Thymus (tissue), 14 donors: ENCODE measurements at places on chromosomes 13 and 19. TPM values are rescaled to one million over a fixed set of nuclear protein-coding genes. Genes with fewer than 3 reads are reported as not detected.
A peak's percentile ranks its signal among the peaks of the same experiment; 100 is the strongest.

GRCh38 chr19:56949626-56950025 is 109.1 kb upstream of the PEG3 start:
- H3K4me3 ChIP-seq = no peak overlapping the region
- H3K27ac ChIP-seq = no peak overlapping the region

GRCh38 chr19:18486746-18487145 is 35.1 kb downstream of the ELL start:
- H3K4me1 ChIP-seq = no peaks in the 10 kb centered on the region
- H3K27ac ChIP-seq = peak overlapping the region; percentile 21
- H3K4me3 ChIP-seq = no peak overlapping the region
- DNase-seq = no peak
- peaks cover under 1% of the 10 kb centered on the region for H3K36me3 ChIP-seq
- H3K27me3 ChIP-seq = no peaks in the 10 kb centered on the region

DNA sequence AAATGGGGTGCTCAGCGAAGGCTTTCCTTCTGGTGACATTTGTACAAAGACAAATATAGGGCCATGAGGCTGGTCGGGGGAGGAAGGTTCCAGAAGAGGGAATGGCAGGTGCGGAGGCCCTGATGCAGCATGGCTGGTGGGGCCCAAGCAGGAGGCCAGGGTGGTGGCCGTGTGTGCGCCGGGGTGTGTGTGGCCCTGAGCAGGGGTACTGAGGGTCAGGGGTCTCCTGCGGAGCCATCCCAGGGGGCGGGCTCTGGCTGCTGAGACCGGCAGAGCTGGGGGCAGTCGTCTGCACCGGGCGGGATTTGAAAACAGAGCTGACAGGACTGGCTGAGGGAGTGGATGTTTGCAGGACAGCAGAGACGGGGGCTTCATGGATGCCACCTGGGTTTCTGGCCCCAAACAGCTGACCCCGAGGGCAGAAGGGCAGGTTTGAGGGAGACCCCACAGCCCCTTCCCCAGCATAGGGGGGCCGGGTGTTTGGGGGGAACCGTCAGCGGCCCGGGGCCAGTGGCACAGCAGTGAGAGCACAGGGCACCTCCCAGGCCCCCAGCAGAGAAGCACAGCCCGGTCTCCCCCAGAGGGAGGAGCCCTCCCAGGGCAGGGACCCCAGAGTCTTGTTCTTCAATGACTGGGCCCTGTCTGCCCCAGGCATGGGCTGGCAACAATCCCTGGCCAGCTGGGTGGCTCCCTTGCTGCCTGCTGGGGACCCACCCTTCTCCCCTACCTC is 11.4 kb downstream of the PIAS4 start:
- no peaks in the 10 kb centered on the region for H3K27me3 ChIP-seq
- no peak for DNase-seq
- H3K4me1 ChIP-seq = no peaks in the 10 kb centered on the region
- H3K27ac ChIP-seq = no peak overlapping the region
- peaks cover 62% of the 10 kb centered on the region for H3K36me3 ChIP-seq

DNA sequence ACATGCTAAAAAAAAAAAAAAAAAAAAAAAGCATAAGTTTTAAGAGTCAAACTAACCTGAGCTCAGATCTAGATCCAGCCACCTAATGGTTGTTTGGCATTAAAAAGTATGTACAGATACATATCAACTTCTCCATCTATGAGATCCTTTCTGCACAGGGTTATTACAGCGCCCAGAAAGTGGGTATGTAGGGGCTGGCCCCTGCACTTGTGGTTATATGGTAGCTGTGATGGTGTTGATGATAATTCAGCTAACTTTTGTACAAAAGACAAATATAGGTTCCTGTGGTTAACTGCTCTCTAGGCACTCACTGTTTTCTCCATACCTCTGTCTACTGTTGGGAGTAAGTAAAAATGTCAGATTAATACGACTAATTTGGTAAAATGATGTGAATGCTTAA is 81.7 kb downstream of the TNFRSF19 start:
- no peaks in the 10 kb centered on the region for H3K27me3 ChIP-seq
- peaks cover 16% of the 10 kb centered on the region for H3K4me1 ChIP-seq
- no peak overlapping the region for H3K4me3 ChIP-seq
- no peak overlapping the region for H3K27ac ChIP-seq

- no peak overlapping the region for H3K4me3 ChIP-seq
- H3K27me3 ChIP-seq = no peaks in the 10 kb centered on the region
- H3K4me1 ChIP-seq = no peaks in the 10 kb centered on the region
- DNase-seq = no peak
- H3K27ac ChIP-seq = no peak overlapping the region
- H3K36me3 ChIP-seq = no peaks in the 10 kb centered on the region
These were observed 66.3 kb downstream of the LMO7 start for GRCh38 chr13:75702476-75702875.

DNA sequence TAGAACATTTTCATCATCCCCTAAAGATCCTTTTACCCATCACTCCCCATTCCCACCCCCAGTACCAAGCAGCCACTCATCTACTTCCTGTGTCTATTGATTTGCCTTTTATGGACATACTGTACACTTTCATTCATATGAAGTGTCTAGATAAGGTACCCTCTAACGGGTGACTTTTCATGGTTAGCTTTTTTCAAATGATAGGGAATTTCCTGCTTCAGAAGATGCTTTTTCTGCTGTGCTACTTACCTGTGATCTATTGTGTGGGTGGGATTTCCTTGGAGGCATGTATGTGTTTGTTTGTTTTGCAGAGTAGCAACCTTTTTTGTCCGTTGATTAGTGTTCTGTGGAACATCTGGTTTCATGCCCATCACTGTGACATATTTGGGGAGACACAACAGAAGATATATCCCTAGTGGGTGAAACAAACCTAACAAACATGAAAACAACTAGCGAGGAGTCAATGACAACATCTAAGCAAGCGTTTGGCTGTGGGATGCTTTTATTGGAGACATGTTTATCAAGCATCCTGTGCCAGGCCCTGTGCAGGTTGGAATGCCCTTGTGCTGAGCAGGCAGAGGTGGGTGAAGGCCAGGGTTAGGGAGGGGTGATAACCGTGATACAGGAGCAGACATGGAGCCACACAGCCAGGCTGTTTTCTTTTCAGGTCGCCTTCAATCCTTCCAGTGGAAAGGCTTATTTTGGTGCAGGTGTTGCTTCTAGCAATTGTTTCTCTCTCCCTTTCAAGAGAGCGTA is 17.6 kb downstream of the SPINT2 start:
- H3K4me1 ChIP-seq = peaks cover 12% of the 10 kb centered on the region
- H3K27ac ChIP-seq = peak overlapping the region; percentile 57

Gene CPT1C
- total RNA-seq = 0.61 TPM

Gene RASGRP4
- 1.1 TPM for total RNA-seq

Gene FGF22
- not detected for total RNA-seq

Gene CELF5
- total RNA-seq = 0.28 TPM
